Esophagus squamous epithelium (tissue), 5 donors: ENCODE measurements at places on chromosomes 4 and X.

DNA sequence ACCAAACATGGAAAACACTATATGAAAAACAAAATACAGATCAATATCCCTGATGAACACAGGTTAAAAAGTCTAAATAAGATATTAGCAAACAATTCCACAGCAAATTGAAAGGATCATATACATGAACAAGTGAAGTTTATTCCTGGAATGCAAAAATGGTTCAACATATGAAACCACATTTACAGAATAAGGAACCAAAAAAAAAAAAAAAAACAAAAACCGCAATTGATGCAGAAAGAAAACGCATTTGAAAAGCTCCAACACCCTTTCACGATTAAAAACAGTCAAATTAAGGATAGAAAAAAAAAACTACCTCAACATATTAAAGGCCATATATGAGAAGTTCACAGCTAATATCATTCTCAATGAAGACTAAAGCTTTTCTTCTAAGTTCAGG lies 45.4 kb upstream of the STS start:
- no peak for DNase-seq

DNA sequence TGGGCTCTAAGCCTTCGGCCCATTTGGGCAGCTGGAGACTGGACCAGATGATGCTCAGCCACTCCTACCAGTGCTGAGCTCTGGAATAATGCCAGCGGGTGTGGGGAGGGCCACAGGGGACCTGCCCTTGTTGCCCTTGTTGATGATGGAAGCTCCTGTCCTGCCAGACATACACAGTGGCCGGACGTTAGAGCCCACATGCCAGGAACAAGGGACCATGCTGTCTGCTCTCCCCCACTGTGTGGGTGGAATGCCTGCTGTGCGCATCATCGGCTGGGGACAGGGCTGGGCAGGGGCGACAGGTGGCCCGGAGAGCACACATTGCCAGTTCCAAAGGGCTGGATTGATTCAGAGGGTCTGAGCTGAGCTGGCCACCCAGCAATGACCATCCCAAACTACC lies 2.0 kb downstream of the ABLIM2 start:
- DNase-seq, result no peak

DNA sequence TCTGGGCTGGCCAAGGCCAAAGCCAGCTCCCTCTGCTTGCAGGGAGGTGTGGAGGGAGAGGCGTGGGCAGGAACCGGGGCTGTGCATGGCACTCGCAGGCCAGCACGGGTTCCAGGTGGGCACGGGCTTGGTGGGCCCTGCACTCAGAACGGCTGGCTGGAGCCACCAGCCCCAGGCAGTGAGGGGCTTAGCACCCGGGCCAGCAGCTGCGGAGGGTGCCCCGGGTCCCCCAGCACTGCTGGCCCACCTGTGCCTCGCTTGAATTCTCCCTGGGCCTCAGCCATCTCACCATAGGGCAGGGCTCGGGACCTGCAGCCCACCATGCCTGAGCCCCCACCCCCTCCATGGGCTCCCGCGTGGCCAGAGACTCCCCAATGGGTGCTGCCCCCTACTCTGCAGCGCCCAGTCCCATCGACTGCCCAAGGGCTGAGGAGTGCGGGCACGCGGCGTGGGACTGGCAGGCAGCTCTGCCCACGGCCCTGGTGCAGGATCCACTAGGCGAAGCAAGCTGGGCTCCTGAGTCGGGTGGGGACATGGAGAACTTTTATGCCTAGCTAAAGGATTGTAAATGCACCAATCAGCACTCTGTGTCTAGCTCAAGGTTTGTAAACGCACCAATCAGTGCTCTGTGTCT lies 193.9 kb downstream of the LARP7 start:
- DNase-seq, result no peak

DNA sequence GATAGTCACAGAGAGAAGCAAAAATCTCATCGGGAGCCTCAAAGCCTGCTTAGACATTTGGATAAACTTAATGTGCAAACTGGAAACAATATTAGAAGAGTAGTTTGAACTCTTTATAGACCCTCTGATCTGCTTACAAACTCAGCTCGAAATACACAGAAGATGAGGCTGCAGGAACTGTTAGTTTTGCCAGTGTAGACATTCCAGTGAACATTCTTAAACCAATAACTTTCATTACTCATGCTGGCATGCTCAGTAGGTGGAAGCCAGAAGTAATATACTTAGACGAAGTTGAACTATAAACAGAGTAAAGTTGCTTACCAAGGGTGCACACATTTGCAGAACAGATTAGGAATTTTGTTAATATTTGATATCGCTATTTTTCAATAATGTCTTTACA lies 303.5 kb downstream of the ANKRD50 start:
- DNase-seq, result no peak

DNA sequence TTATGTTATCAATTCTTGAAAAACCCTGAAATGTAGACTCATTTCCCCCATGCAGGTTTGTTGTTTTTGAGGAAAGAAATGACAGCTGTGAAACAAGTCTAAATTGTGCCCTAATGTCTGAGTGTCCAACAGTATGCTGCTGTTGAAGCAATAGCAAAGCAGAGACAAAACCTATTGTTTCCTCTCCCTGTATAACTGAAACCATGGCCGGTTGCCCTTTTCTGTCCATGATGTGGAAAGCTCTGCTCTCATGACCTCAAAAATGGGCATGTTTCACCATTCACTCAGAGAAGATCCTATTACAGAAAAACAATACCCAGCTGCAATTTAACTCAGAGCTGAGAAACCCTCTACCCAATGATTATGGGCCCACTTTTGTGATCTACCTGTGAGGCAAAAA lies 312.6 kb upstream of the FTHL17 start:
- no peak for DNase-seq

GRCh38 chr4:87075876-87076275 lies 141.1 kb downstream of the AFF1 start:
- DNase-seq, result no peak

DNA sequence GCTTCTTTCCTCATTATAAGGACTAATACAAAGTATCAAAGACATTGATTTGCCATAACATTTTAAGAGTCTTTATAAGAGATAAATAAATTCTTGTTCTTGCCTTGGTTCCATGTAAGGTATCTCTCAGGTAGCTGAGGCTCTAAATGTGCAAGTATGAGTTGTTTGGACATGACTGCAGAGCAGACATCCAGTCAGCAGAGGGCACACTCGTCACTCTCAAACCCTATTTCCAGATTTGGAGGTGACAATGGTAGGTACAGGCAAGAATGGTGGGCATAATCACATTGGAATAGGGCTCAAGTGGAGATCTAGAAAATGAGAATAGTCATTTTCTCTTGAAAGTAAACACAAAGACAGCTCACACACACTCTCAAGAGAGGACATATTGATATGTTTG lies 133.3 kb upstream of the ZIC3 start:
- DNase-seq, result no peak

GRCh38 chr4:10667701-10668326 lies 16.8 kb downstream of the CLNK start:
- DNase-seq, result no peak

GRCh38 chr4:147056940-147057610 lies 111.4 kb upstream of the TTC29 start:
- DNase-seq, result no peak

GRCh38 chr4:124459196-124459940 lies 253.2 kb downstream of the ANKRD50 start:
- DNase-seq, result no peak

DNA sequence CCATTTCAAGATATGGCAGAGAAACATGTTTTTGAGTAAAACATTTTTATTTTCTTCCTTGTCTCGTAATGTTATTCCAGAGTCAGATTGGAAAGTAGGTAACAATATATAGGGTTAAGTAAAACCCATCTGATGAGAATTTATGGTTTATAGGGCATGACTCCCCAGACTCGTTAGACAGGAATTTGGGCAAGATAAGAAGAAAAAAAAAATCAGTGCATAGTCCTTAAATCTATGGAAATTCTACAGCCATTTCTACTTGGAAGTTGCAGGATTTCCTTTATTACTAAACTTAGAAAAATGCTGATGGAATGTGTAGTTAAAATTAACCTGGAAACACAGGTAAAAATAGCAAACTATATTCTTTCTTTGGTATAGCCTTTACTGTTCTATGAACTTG lies 366.1 kb upstream of the MAGEB16 start:
- no peak for DNase-seq

DNA sequence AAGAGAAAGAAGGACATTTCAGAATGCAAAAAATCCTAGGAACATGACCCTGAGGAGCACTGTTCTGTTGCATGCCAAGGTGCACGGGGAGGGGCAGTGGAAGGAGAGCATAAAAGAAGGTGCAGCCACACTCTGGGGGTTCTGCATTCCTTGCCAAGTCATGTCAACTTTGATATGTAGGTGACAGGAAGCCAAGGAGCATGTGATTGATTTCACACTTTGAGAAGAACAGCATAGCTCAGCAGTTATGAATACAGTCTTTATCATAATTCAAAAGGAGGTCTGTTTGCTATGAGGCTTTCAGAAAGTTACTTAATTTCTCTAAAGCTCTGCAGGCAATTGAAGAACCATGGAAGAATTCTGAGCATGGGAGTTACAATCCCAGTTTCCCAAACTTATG lies 50.6 kb downstream of the SCFD2 start:
- no peak for DNase-seq

DNA sequence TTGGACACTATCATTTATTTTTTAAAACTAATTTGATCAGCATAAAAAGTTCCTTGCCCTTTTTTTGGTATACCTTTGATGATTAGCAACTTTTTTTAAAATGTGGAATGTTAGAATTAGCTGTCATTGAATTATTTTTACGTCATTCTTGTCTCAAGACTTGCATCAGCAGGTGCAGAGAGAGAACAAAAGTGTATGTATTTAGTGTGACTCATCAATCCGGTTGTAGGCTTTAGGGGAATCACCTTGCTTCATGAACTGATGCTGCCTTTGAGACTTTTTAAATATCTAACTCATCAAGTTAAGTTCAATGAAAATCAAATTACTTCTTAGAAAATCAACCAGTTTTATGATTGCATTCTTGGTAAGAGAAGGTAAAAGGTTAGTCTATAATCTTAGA lies 125.1 kb downstream of the ARX start:
- DNase-seq, result no peak

DNA sequence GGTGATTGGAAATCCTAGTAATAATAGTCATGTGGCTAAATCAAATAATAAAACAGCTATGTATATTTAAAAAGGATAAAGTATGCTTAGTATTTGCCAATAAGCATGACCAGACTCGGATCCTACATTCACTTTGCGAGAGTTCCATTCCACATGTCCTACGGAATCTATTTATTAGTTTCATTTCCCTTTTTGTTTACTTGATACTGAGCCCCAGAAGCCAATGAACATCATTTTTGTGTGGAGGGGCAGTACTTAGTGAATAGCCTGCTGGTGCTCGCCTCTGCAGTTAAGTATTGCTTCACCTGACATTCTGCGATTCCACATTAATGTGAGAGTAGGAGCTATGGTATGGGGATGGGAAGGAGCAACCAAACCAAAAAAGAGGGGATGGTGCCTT lies 58.5 kb upstream of the NAP1L5 start:
- no peak for DNase-seq

- no peak for DNase-seq
These were observed 96.3 kb downstream of the TBL1X start for GRCh38 chrX:9561199-9561598.

GRCh38 chrX:111360839-111361238 lies 51.2 kb downstream of the DCX start:
- DNase-seq, result no peak
